SK-N-SH treated with all-trans-retinoic acid at 6 μM for 48 hours (cell line): ENCODE measurements at places on chromosomes 12 and 14.

DNA sequence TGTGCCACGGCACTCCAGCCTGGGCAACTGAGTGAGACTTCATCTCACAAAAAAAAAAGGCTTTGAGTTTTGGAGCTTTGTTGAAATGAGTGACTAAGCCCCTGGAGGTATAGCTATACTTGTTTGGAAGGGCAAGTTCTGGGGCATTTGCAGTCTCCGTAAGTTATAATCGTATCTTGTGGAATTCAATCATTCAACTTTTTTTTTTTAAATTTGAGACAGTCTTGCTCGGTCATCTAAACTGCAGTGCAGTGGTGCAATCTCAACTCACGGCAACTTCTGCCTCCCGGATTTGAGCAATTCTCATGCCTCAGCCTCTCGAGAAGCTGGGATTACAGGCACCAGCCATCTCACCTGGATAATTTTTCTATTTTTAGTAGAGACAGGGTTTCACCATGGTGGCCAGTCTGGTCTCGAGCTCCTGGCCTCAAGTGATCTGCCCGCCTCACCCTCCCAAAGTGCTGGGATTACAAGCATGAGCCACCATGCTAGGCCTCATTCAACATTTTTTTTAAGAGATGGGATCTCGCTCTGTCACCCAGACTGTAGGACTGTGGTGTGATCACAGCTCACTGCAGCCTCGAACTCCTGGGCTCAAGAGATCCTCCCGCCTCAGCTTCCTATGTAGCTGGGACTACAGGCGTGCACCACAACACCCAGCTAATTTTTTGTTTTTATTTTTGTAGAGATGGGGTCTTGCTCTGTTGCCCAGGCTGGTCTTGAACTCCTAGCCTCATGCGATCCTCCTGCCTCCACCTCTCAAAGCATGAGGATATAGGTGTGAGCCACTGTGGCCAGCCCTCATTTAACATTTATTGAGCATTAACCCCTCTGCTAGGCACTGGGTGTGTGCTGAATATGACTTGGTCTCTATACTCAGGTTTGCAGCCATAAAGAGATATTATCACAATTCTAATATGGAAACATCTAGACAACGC is 133.7 kb upstream of the MAP1LC3B2 start:
- ATAC-seq = no peak

GRCh38 chr12:120199595-120200306 is 1.2 kb downstream of the RPLP0 start:
- ATAC-seq = no peak

DNA sequence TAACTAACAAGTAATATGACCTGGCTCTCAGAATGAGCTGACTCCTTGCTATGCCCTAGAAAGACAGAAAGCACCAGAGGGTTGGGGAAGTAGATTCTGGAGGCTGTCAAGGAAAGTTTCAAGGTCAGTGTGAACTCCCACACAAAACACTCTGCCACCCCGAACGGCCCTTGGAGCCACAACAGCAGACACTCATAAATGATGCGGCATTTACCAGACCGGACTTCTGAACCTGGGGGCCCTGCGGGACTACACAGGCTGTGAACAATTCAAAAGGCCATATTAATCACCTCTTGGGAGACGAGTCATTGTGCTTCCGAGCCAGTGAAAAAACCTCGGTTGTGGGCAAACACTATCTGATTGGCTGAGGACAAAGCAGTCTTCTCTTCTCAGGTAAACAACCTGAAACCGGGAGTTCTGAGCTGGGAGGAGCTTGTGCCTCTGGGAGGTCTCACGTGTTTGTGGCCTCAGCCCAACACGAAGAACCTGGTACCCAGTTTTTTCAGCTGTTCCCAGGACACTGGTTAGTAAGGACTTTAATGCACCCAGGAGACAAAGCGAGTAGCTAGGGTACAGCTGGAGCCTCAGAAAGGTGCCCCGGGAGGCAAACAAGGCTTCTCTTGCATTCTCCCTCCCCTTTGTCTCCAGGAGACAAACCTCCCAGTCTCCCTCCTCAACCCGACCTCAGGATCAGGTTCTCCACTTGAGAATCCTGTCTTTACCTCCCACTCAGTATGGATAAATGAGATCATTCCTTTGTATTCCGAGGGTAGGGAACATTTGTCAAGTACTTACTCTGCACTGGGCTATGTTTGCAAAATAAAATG is 35.3 kb downstream of the VWF start:
- ATAC-seq = no peak

DNA sequence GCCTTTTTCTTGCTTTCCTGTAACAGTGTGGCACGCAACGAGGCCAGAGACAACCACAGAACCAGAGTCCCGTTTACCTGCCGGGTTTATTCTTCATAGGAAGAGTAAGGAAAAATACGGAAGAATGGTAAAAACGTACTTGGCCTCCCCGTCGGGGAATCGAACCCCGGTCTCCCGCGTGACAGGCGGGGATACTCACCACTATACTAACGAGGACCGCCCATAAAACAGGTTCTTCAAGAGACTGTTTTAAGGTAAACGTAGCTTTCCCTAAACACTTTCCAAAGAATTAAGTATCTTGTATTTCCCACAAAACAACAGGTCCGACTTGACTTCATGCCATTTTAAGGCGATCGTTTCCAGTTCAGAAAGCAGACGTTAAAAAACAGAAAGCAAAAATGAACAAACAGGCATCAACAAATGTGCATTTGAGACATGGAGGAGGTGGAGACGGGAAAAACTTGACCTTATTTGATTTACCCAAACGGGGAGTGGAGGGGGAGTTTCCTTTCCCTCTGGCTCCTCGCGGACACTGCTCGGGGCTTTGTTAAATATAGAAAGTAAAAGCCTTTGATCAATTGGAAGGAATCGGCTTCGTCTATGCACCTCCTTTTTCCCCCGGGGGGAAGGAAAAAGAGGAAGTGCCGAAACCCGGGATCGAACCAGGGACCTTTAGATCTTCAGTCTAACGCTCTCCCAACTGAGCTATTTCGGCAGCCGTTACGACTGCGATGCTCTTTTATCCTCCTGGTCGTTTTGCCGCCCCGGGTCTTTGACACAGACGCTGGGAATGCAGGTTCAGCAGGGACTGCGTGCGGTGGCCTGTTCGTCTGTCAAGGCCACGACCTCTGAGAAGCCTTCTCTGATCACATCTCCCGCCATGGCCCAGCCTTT is 13.0 kb upstream of the UBC start:
- ATAC-seq = peak; percentile 86

GRCh38 chr12:102652645-102653313 is 172.4 kb upstream of the IGF1 start:
- no peak for ATAC-seq

DNA sequence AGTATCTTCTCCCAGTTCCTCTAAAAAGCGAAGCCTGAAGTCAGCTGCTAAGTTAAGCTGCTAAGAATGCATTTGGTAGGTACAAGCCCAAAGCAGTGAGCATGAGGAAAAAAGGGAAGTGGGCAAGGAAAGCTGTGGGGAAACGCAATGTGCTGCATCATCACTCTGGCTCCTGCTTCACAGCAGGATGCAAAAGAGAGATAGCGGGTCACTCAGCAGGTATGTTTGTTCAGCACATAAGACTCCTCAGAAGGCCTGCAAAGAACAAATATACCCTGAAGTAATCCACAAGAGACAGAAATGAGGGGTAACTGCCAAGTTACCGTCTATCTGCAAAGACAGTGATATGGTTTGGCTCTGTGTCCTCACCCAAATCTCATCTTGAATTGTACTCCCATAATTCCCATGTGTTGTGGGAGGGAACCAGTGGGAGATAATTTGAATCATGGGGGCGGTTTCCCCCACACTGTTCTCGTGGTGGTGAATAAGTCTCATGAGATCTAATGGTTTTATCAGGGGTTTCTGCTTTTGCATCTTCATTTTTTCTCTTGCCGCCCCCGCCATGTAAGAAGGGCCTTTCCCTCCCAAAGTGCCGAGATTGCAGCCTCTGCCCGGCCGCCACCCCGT is 127.4 kb upstream of the EGLN3 start:
- no peak for ATAC-seq

DNA sequence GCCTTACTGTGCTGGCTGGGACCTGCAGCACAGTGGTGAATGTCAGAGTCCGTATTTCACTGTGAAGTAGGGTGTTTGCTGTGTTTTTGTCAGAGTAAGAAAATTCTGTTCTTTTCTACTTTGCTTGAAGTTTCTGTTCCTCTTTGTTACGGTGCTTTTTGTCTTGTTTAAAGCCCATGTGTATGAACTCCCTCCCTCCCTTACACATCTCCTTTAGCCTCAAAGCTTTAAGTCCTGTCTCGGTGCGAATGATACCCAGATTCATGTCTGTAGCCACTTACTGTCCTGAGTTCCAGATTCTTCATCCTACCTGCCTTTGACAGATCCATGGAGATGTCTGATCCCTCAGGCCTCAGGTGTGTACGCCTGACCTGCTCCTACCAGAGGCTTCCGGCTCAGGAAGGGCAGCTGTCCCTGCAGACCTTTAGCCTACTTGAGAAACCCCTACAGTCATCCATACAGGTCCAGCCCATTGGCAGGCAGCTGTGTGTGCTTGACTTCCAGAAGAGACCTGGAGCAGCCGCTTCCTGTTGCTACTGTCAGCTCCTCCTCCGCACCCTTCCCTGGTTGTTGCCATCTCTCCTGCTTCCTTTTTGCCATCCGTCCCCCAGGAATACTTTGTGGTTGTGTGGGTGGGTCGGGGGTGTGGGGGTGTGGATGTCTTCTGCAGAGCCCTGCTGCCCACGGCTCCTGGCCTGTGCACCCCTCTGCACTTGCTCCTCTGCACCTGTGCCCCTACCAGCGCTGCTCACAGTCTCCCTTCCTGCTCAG is 72.9 kb downstream of the DDX51 start:
- no peak for ATAC-seq

GRCh38 chr12:132542661-132543060 is 52.7 kb downstream of the FBRSL1 start:
- ATAC-seq = no peak

DNA sequence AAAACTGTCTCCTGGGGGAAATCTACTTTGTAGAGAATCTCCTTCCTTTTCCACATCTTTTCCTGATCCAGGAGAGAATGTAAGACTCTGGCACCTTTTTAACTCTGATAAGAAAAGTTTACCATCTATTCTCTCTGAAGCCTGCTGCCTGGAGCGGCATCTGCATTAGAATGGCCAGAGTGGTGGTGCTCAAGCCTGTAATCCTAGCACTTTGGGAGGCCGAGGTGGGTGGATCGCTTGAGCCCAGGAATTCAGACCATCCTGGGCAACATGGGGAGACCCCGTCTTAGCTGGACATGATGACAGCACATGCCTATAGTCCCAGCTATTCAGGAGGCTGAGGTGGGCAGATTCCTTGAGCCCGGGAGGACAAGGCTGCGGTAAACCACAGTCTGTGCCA is 1.4 kb upstream of the CHFR start:
- no peak for ATAC-seq

DNA sequence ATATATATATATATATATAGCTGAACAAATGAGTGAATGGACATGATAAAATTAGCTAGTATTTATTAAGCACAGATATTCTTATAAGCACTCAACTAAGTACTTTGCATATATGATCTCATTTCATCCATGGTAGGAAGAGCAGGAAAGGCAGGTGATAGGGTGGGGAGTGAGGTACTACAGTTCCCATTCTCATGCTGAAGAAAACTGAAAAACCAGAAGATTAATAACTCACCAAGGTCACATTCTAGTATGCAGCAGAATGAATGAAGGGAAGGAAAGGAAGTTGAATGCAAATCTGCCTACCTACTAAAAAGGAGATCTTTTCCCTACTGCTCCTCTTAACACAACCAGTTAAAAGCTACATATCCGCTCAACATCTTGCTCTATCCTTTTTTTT is 298.1 kb upstream of the TMPO start:
- no peak for ATAC-seq

DNA sequence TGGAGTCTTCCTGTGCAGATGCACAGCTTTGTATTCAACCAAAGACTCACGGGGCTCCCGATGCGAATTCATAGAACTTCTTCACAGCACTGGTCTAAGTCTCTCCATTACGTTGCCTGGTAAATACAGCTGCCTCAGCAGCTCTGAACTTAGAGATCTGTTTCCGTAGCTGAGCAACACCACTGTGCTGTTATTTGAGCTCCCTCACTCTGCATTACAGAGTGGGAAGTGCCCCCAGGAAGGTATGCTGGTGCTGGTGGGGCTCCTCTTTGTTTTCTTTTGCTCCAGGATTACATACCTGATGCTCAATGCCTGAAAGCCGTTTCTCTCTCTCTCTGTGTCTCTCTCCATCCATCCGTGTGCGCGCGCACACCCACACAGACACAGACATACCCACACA is 227.5 kb upstream of the RMST start:
- ATAC-seq = no peak

DNA sequence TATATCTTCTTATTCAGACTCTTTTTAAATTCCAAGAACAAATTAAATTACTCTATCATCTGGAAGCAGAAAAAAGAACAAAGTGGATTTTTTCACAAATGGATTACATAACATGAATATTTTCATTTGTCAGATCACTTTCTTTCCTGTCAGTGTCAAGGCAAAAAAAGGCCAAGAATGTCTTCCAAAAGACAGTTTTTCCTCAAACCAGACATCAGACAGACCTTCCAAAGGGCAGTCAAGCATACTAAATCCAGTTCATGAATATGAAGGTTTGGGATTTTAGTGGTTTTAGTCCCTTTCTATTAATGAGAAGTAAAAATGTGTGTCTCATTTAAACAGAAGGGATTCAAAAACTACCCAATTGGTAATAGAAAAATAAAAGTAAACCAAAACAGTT is 336.0 kb downstream of the CEP128 start:
- ATAC-seq = no peak

DNA sequence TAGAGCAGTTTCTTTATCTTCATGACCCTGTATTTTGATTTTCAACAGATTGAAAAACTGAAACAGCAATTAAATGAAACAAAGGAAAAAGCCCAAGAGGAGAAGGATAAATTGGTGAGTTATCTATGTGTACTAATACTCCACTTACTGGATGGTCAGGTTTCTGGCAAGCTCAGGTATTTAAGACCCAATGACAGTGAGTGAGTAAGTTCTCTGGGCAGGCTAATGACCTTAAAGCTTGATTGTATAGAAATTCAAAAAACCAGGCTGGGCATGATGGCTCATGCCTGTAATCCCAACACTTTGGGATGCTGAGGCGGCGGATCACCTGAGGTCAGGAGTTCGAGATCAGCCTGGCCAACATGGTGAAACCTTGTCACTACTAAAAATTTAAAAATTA is 10.0 kb downstream of the BBOF1 start:
- ATAC-seq = no peak

DNA sequence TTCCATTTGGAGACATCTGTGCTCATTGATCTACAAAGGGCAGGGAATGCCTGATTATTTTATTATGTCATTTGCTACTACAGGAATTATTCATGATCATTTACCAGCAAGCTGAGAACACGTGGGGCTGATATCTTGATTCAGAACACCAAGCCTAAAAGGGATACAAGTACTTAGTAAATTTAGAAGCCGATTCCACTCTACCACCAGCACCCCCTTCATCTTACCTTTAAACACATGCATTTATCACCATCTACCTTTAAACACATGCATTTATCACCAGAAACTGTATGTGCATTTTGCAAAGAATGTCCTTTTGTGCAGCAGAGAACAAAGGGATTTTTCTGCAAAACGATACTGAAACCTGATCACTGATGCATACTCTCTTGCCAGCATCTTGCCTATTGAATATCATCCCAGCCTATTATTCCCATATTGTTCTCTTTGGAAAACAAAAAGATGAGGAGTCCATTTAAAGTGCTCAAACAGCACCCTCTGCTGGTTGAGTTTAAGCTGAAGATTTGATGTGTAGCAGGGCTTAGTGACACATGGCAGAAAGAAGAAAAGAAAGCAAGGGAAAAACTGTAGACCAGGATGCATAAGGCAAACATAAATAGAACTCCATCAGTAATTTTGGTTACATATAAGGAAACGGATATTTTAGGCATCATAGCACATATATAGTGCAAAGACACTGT is 132.6 kb upstream of the PLEKHG7 start:
- ATAC-seq = peak; percentile 97
